CD4-positive, alpha-beta memory T cell (primary cell): ENCODE measurements at places on chromosomes 3 and 15. TPM values are rescaled to one million over a fixed set of nuclear protein-coding genes. Genes with fewer than 3 reads are reported as not detected.

SENP7 gene
- 69.8 TPM for total RNA-seq

TRH gene
- total RNA-seq: not detected

SERINC4 gene
- total RNA-seq: not detected

GRIP2 gene
- not detected for total RNA-seq

TBCCD1 gene
- total RNA-seq: 20.4 TPM

DNA sequence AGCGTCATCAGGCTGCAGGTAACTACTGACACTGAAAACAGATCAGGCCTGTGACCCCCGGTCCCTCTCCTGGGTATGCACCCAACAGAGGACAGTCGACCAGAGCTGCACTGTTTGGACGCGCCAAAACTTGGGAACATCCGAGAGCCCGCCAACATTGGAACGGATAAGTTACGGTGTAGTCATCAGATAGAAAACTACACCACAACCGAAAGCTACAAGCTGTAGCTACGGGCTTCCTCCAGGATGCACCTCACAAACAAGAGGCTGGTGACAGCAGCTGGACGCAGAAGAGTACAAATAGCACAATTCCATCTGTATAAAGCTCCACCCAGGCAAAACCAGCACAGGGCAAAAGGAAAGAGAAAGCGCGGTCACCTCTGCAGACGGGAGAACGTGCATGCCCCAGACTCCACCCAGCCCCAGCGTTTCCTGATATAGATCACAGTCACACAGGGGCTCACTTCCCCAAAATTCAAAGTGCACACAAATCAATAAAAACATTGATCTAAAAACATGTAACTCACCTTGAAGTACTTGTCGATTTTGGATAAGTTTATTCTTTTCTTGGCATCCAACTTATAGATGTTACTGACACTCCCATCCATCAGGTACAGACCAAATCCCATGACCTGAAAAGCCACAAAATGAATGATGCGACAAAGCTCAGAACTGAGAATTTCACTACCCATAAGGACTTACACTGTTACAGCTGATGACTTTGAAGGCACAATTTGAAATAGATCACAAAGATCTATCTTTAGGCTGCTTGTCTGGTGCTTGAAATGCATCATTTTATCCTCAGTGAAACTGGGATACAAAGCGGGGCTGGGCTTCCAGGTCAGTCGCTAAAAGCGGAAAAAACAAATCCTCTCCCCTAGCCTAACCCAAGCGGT lies 43.3 kb downstream of the CYFIP1 start:
- no peak overlapping the region for H3K27ac ChIP-seq
- no peaks in the 10 kb centered on the region for H3K36me3 ChIP-seq
- H3K4me1 ChIP-seq: no peaks in the 10 kb centered on the region
- no peak for DNase-seq
- H3K4me3 ChIP-seq: no peak overlapping the region
